ENCODE measurements at places on chromosomes 3 and 15. TPM values are rescaled to one million over a fixed set of nuclear protein-coding genes. Genes with fewer than 3 reads are reported as not detected.

CSTA gene
- total RNA-seq, result 0.52 TPM

TNNC1 gene
- total RNA-seq, result 461 TPM

ECE2 gene
- total RNA-seq, result not detected

PRRT3 gene
- 0.52 TPM for total RNA-seq

CLDND1 gene
- 63.7 TPM for total RNA-seq

IGDCC3 gene
- total RNA-seq, result 1.0 TPM

ACP3 gene
- total RNA-seq, result 0.52 TPM

CCNB2 gene
- 7.8 TPM for total RNA-seq

FHIT gene
- 4.2 TPM for total RNA-seq

CD96 gene
- under 0.01 TPM for total RNA-seq

C3orf80 gene
- total RNA-seq, result not detected

FES gene
- total RNA-seq, result 19.8 TPM

IRAK2 gene
- total RNA-seq, result 1.6 TPM

ZNF148 gene
- 17.7 TPM for total RNA-seq

ANKRD63 gene
- total RNA-seq, result not detected

ASB14 gene
- total RNA-seq, result not detected

CFAP91 gene
- total RNA-seq, result under 0.01 TPM

CPNE9 gene
- 0.52 TPM for total RNA-seq

U2SURP gene
- total RNA-seq, result 47.5 TPM

SNX22 gene
- 1.0 TPM for total RNA-seq

STRA6 gene
- total RNA-seq, result 1.0 TPM

IFT80 gene
- 19.8 TPM for total RNA-seq

GHRL gene
- 0.52 TPM for total RNA-seq

NR2E3 gene
- total RNA-seq, result 1.0 TPM

DPPA4 gene
- 0.52 TPM for total RNA-seq

P2RY13 gene
- total RNA-seq, result 2.6 TPM

PLIN1 gene
- total RNA-seq, result 39.7 TPM

SERPINI1 gene
- 17.7 TPM for total RNA-seq
